ENCODE measurements at places on chromosomes 3 and 15.
A peak's percentile ranks its signal among the peaks of the same experiment; 100 is the strongest.

DNA sequence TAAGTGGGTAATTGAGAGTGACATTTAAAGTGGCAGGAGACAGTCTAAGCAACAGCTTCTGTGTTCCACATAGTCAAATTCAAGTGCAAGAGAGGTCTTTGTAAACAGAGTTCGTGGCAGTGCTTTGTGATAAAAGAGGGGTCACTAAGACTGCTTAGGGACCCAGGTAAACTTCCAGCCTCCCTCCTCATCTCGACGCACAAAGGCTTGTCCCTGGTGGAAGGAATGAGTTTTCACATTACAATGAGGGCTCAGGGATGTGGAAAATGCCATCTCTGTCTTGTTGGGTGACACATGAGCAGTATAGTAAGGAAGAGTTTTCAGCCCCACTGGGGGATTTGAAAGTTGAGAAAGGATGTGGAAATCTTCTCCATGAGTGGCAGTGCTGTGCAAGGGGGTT is 7.3 kb downstream of the GMNC start:
- no peak for DNase-seq

DNA sequence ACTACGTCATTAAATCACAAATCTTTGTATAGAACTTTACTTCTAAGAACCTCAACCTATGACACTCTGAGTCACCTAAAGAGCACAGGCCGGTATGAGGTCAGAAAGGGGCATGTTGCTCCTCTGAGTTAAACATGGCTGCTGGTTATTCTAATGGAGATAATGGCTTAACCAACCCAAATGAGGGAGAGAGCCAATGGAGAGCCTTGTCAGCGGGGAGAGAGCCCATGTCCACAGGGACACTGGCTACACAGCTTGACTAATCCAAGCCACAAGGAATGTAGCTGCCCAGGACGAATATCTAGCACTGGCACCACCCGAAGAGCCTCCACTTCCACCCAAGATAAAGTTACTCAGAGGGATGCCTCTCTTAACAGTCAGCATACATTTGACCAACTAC is 77.0 kb upstream of the STAC start:
- DNase-seq, result no peak

GRCh38 chr15:46778876-46779275 is 938.4 kb upstream of the SEMA6D start:
- no peak for DNase-seq

DNA sequence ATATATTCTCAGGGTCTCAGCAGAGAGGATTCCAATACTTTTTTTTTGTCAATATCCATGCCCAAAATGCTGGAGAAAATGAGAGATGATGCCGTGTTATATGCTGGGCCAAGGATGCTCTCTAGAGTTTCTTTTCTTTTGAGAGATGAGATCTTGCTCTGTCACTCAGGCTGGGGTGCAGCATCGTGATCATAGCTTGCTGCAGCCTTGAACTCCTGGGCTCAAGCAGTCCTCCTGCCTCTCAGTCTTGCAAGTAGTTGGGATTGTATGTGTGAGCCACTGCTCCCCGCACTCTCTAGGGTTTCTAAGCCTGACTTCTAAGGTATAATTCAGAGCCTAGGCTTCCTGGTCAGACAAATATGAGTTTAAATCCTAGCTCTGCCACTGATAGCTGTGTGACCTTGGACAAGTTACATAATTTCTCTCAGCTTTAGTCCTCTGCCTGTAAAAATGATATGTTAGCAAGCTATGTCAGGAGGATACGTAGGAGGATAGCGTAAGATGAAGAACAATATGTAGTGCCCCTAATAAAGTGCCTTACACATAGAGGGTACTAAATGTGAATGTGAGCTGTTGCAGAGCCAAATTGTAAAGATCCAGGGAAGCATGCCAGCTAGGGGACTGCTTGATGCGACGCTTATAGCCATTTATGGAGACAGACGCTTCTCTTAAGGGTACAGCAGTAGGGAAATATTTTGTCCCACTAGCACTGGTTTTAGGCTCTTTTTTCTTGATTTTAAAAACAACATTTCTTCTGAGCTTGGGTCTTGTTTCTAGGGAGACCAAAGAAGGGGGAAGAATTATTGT is 7.4 kb downstream of the STARD9 start:
- no peak for DNase-seq

GRCh38 chr3:179184826-179185225 is 36.7 kb downstream of the PIK3CA start:
- DNase-seq, result no peak

DNA sequence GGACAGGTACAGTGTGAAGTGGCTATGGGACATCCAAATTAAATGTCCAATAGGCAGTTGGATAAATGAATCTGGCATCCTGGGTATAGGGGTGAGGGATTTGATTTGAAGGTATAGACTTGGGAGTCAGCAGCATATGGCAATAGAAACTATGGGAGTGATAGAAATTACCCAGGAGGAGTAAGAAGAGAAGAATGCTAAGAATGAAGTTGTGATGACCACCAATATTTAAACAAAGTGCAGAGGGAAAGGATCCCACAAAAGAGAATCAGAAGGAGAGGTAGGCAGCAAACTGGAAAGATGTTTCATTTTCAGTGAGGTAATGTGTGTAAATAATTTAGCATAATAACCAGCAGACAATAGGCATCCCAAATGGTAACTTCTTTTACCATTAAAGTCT is 13.8 kb upstream of the MSL2 start:
- DNase-seq, result no peak

DNA sequence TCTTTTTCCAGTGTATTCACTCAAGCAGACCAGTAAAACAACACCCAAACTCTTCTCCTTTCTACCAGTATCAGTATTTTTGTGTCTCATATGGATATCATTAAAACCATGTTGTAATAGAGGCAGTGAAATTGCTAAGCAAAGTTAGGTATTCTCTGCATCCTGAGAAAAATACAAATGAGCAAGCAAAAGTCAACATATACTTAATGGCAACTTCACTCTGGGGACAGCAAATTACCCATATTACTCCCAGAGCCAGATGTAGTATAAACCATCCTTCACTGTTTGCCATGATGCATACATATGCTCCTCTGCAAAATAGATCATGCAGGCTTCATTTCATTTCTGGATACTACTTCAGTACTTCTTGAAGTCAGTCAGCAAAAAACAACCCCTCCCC is 22.1 kb downstream of the UBA5 start:
- DNase-seq, result no peak

- DNase-seq, result peak; percentile 27
Observed at GRCh38 chr3:13480340-13481318, 523 bp downstream of the HDAC11 start.

GRCh38 chr15:89004726-89005030 is 83.6 kb upstream of the ABHD2 start:
- no peak for DNase-seq

DNA sequence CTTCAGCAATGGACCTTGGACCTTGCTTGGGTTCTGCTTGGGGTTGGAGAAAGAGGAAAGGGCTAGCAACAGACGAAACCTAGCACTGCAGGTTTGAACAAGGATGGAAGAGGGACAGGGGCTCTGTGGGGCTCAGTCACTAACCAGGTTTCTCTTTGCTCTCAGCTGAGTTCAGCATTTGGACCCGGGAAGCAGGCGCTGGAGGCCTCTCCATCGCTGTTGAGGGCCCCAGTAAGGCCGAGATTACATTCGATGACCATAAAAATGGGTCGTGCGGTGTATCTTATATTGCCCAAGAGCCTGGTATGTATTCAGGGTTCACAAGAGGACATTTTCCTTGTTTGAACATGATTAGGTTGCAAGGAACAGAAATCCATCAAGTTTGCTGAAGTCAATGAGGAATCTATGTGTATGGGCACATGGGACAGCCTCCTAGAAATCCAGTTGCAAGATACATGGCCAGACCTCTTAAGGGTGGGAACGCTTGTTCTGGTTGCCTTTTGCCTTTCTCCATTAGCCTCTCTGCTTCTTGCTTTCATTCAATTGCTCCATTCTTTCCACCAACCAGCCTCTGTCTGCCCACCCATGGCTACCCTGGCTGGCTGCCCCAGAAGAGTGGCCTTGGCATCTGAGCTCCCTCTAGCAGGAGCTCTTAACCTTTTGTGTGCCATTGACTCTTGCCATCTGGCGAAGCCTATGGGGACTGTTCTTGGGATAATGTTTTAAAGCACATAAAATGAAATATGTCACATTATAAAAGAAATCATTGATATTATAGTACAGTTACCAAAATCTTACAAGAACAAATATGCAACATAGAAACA is 55.9 kb downstream of the DNASE1L3 start:
- no peak for DNase-seq

- no peak for DNase-seq
Observed at GRCh38 chr3:174100744-174101143, 703.2 kb downstream of the NLGN1 start.

- no peak for DNase-seq
Observed at GRCh38 chr3:165464736-165465135, 268.6 kb upstream of the SLITRK3 start.

GRCh38 chr3:49495023-49495422 is 25.0 kb downstream of the DAG1 start:
- no peak for DNase-seq

- no peak for DNase-seq
Observed at GRCh38 chr15:60787837-60788691, 309.1 kb upstream of the ICE2 start.

DNA sequence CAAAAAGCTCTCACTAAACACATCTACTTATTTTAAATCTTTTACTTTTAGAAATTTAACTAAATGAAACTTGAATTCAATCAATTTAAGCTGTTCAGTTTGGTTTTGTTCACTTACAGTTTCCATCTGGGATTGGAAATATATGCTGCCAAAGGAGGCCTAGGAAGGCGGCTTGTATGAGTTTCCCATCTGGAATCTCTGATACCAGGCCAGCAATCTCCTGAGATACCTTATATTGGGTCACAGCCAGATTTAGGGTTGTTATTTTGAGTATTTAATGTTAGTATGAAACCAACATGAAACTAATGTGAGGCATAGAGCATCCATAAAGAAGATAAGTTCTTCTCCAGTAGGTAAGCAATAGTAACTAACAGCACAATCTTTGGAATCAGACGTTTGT is 94.6 kb downstream of the GMNC start:
- DNase-seq, result no peak

GRCh38 chr15:72153269-72154000 is 35.2 kb downstream of the SENP8 start:
- no peak for DNase-seq

GRCh38 chr3:117681619-117682018 is 972.0 kb downstream of the TUSC7 start:
- DNase-seq, result no peak

DNA sequence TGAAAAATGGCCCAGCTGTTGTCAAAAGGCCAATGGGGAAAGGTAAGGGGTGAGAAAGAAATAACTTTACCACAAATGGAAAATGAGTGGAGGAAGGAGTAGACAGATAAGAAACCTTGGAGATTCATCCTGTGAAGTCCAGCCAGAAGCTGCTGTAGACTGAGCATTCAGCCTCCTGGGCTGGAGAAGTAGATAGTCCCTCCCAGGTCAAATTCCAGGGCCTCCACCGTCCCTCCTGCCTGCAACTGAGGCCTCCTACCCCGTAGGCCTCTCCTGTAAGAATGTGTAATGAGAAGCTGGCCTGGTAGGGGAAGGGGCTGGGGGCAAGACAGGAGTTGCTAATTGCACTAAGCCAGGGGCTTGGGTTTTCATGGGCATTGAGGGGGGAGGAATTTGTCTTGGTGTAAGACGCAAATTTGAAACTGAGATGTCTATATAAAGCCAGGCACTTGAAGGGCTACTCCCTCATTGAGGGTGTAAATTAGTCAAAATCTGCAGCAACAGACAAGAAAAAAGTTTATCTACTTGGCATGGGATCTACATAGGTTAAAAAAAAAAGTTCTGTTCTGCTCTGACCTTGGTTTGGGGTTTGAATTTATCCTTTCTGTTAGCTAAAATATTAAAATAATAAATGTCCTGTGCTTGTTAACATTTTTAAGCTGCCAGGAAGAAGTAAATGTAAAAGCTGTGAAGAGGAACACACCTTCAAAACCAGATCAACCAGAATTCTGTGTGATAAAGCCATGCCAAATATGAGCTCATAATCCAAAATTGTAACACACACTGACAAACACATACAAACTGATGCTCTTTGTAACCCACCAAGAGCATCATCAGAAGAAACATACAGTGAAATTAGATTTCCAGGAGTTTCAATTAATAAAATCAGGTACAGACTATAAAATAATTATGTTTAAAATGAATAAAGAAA is 1.7 kb upstream of the RBP2 start:
- no peak for DNase-seq

GRCh38 chr3:2423143-2423542 is 324.5 kb downstream of the CNTN4 start:
- no peak for DNase-seq

- no peak for DNase-seq
Observed at GRCh38 chr15:34483644-34484043, 46.0 kb upstream of the GOLGA8A start.

- no peak for DNase-seq
Observed at GRCh38 chr15:29711531-29711930, 110.7 kb downstream of the TJP1 start.

DNA sequence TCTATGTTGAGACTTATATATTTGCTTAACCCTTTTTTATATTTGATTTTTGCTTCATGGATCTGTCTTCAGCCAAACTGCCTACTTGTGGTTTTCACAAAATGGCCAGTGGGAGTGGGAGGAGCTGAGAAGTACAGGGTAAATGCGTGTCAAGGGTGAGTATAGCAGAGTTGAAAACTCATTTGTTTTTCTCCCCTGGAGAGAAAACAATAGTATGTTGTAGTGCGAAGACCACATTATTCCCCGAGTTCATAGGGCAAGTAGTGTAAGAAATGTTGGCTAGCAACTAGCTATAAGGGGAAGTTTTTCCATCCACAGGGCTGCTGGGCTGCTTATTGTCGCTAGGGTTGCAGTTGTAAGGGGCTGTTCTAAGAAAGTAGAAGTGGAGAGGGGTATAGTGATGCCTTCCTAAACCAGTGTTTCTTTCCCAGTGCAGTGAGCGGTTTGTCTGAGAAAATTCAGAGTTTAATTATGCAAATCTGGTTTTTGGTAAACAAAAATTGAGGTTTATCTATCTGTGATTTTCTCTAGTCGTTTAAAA is 153.8 kb upstream of the AZI2 start:
- no peak for DNase-seq

- DNase-seq, result no peak
Observed at GRCh38 chr15:67852418-67852817, 12.6 kb upstream of the RNU6-1 start.

DNA sequence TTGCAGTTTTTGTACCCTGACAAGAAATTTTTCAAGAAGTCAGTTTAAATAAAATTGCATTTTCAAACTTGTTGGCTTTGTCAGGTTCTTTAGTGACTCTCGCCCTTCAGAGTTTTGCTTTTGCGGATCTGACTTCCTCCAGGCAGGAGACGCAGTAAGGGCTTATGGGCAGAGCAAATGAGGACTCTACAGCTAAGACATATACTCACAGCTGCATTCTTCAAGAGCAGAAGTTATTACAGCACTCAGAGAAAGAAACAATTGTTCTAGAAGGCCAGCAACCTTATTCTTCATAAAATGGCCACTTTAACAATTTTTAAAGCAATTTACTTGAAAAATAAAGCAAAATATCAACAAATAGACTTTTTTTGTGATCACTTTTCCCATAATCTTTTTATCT is 438.8 kb upstream of the THRB start:
- DNase-seq, result no peak

Data from activated naive CD4-positive, alpha-beta T cell (primary cell).